ENCODE measurements at places on chromosomes 6 and 20. TPM values are rescaled to one million over a fixed set of nuclear protein-coding genes. Genes with fewer than 3 reads are reported as not detected.

Gene MARCKS
- total RNA-seq, result 46.7 TPM

Gene MYCT1
- not detected for total RNA-seq

Gene BPIFB2
- total RNA-seq, result 54.5 TPM

Gene SIRPB2
- not detected for total RNA-seq

Gene IYD
- 0.46 TPM for total RNA-seq

Gene MSH5
- 2.5 TPM for total RNA-seq

Gene STX11
- not detected for total RNA-seq

Gene LTB
- total RNA-seq, result 0.22 TPM

Gene C20orf204
- 36.8 TPM for total RNA-seq

Gene PM20D2
- total RNA-seq, result 26.3 TPM

Gene CEBPB
- 18.5 TPM for total RNA-seq

Gene SLC26A8
- total RNA-seq, result not detected

Gene LPA
- not detected for total RNA-seq

Gene FAXC
- total RNA-seq, result 0.11 TPM

Gene WFDC5
- not detected for total RNA-seq

Gene CYP21A2
- total RNA-seq, result 1.5 TPM

Gene PRL
- not detected for total RNA-seq

Gene GGT7
- 1.9 TPM for total RNA-seq

Gene CRISP2
- not detected for total RNA-seq

Gene TRIM40
- 0.13 TPM for total RNA-seq

Gene CST8
- not detected for total RNA-seq

Gene CLPSL2
- not detected for total RNA-seq

Gene RBM24
- total RNA-seq, result 1.2 TPM

Gene MEP1A
- total RNA-seq, result 0.10 TPM

Gene OXT
- total RNA-seq, result not detected

Gene PDYN
- total RNA-seq, result not detected

Gene LY6G6C
- total RNA-seq, result not detected
